ENCODE measurements at places on chromosomes 12 and 14.

GRCh38 chr12:96242597-96242996 lies 48.4 kb downstream of the ELK3 start:
- DNase-seq: no peak

DNA sequence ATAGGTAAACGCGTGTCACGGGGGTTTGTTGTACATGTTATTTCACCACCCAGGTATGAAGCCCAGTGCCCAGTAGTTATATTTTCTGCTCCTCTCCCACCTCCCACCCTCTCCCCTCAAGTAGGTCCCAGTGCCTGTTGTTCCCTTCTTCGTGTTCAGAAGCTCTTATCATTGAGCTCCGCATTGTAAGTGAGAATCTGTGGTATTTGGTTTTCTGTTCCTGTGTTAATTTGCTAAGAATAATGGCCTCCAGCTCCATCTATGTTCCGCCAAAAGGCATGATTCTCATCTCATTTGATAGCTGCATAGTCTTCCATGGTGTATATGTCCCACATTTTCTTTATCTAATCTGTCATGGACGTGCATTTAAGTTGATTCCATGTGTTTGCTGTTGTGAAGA lies 6.9 kb upstream of the GPRC5D start:
- DNase-seq: no peak

DNA sequence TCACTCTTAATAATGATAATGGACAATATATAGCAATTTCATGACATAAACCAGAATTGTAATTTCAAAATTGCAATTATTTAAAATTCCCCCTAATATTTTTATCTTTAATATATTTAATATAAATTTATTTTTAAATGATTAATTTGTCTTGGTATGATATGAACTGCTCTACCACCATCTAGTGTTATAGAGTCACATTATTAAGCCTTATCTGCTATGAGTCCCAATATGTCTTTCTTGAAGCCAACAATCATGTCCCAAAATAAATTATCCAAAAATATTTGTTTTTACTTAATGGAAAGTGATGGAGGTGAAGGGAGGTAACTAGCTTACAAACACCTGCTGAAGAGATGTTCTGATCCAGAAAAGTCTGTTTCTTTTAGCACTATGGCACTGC lies 151.4 kb downstream of the KCNC2 start:
- no peak for DNase-seq

DNA sequence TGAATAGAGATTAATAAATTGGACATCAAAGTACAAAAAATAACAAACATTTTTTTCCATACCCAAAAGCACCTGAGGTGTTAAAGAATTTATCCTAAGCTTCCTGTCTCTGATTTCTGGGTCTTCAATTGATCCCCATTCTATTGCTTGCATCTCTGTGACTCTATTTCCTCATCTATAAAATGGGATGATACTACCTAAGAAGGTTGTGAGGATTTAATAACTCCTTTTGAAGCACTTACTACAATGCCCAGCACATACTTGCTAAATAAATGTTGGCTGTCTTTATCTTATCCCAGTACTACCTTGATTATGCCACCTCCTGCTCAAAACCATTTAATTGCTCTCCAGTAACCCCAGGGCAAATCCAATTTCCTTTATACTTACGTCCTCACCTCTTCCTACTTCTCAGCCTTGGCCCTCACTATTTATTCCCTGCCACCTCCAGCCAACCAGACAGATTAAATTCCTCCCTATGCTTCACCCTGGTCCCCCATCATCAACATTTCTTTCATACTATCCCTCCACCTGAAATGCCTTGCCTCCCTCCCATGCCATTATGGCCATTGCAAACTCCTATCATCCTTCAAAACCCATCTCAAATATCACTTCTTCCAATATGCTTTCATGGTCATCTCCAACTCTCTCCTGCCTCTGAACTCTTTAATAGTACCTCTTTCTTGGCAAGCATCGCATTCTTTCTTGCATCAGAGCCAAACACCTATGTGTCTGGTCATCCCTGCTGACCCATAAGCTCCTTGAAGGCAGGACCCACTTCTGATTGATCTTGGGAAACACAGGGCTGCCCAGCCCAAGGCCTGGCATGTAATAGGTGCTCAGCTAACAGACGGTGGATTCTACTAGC lies 7.9 kb upstream of the ASIC1 start:
- no peak for DNase-seq

GRCh38 chr12:103053089-103053488 lies 95.6 kb downstream of the ASCL1 start:
- no peak for DNase-seq

DNA sequence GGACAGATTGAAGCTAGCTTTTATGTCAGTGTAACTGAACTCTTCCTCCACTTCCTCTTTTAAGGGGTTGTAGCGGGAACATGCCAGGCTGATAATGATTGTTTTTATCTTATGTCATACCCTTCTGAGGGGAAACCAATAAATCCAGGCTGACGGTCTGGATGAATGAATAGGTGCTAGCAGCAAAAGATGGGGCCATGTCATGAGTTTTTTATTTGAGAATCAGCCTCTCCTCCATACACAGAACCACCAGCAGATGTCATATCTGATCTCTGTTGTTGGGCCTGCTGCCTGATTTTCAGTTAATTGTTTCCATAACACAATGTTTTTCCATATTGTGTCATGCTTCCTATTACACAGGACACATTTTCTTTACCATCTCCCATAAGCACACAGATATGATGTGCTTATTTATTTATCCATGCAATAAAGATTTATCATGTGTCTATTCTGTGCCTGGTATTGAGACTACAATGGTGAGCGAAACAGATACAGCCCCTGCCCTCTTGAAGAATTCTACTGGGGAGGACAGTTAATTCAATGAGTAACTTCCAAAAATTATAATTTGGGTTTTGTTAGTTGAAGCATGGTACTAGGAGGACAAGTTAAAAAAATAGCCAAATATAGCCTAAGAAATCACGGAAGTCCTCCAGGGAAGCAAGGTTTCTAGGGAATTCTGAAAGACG lies 33.6 kb upstream of the CRY1 start:
- DNase-seq: peak; percentile 49

DNA sequence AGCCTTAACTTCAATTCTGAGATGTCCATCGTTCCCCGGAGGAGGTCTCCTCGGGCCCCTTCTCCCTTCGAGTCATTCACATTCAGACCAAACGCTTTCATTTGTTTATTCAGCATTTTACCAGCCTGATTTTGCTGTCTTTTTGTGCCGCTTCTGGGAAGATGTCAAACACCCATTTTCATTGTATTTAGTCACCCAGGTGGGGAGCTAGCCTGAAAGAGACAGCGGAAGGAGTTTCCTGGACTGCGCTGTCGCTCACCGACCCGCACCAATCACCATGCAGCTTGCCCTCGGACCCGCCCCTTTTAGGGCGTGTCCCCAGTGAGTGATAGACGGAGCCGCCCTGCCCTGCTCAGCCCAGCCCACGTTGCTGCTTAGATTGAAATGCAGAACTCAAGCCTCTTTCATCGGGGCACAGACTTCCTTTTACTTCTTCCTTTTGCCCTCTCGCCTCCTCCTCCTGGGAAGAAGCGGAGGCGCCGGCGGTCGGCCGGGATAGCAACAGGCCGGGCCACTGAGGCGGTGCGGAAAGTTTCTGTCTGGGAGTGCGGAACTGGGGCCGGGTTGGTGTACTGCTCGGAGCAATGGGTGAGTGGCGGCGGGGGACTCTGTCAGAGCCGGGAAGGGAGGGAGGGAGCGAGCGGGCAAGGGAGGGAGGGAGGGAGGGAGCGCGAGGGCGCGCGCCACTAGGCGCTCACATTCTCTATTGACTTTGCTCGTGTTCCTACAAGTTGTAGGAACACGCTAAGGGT lies at the start of gene PAX9:
PAX9 (plus strand) TSS at position 355 of the 752 bp plus-strand sequence; CDS start at position 585, 230 bp downstream.
- DNase-seq: no peak

DNA sequence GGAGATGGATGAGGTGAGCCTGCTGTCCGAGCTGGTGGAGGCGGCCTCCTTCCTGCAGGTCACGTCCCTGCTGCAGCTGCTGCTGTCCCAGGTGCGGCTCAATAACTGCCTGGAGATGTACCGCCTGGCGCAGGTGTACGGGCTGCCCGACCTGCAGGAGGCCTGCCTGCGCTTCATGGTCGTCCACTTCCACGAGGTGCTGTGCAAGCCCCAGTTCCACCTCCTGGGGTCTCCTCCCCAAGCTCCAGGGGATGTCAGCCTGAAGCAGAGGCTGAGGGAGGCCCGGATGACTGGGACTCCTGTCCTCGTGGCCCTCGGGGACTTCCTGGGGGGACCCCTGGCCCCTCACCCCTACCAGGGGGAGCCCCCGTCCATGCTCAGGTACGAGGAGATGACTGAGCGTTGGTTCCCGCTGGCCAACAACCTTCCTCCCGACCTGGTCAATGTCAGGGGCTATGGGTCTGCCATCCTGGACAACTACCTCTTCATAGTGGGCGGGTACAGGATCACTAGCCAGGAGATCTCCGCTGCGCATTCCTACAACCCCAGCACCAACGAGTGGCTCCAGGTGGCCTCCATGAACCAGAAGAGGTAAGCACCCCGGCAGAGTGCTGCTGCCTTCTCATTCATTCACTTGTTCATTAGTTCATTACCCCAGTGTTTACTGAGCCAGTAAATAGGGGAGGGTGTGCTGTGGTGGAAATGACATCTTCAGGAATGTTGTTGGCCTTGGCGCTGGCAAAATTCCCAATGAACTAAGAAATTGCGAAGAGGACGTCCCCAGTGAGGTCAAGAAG lies 774 bp upstream of the MANSC4 start:
- DNase-seq: peak; percentile 22

Data from cerebellar cortex (tissue), 1 donor.